Left colon (tissue), 2 donors: ENCODE measurements at places on chromosomes 5 and 9. TPM values are rescaled to one million over a fixed set of nuclear protein-coding genes. Genes with fewer than 3 reads are reported as not detected.

- no peak for DNase-seq
These were observed 73.0 kb upstream of the SNX2 start for GRCh38 chr5:122701640-122702523.

DNA sequence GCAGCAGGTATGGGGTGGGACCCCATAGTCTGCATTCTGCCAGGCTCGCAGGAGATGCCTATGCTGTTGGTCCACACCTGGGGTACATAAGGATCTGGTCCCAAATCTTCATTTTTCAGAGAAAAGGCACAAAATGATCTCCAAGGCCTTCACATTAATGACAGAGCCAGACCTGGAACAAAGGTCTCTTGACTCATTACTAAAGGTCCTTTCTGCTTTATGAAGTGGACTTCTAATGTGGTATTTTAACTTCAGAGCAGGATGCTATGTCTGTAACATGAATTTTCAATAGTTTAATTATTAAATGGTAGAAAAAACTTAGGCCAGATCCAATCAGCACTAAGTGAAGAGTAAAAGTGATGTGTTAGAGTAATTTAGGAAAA is 38.0 kb downstream of the DMGDH start:
- no peak for DNase-seq

- DNase-seq: no peak
These were observed 27.4 kb downstream of the ATPSCKMT start for GRCh38 chr5:10222326-10222725.

GRCh38 chr9:89874351-89875321 is 269.8 kb downstream of the GADD45G start:
- DNase-seq: no peak

DNA sequence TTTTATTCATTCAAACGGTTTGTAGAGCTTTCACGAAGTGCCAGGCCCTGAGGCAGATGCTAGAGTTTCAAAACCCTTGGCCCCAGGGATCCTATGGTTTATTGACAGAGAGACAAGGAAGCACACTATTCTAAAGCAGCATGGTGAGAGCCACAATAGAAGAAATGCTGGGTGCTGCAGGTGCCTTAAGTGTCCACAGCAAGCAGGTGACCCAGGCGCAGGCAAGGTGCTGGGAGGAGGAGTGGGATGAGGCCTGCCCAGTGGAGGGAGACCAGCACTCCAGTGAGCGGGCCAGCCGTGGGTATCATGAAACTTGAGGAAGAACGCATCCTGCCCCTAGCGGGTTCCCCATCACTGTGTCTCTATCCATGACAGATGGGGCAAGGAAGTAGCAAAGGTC is 71.0 kb downstream of the OSMR start:
- DNase-seq: no peak

- DNase-seq: no peak
These were observed 15.5 kb downstream of the IRX2 start for GRCh38 chr5:2735996-2736395.

- DNase-seq: no peak
These were observed 60.2 kb downstream of the NRG2 start for GRCh38 chr5:139982975-139983240.

DNA sequence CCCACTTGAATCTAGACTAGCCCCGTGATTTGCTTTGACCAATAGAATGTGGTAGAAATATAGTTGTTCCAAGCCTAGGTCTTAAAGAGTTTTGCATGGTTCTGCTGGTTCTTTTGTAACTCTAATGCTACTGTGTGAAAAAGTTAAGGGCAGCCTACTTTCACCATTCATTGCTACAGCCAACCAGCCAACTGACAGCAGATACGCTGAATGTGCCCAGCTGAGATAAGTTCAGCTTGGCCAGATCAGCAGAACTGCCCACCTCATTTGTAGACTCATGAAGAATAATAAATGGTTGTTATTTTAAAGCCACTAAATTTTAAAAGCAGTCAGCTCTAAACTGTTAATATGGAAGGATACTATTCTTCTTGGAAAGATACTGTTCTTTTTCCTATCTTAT is 23.9 kb downstream of the NR3C1 start:
- no peak for DNase-seq

GRCh38 chr9:86443992-86444391 is 89.8 kb upstream of the TUT7 start:
- no peak for DNase-seq

GRCh38 chr5:165576678-165577275 is 2071.4 kb downstream of the MAT2B start:
- no peak for DNase-seq

GRCh38 chr9:93003552-93004407 is 54.7 kb upstream of the SUSD3 start:
- peak; percentile 58 for DNase-seq

DNA sequence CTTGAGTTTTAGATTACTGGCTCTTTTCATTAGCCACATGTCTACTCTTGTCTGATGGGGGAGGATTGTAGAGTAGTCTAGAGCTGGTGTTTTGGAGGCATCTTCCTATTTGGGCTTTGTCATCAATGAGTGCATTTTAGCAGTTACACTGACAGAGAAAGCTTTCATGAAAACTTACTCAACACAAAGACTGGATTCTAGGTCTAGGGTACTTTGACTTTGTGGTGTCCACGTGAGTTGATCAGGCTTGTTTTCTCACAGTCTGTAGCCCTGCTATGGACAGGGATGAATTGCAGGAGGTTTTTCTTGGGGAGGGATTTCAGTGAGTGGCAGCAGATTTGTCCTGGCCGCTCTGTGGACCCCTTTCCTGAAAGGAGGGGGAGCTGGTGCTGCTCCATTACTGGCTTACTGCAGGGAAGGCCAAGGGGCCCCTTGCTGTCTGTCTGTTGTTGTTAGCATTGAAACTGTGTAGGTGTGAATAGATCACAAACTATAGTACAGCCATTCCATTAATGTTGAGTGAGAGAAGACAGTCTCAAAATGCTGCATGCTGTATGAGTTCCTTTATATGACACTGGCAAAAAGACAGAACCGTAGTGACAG is 6.6 kb downstream of the TRIO start:
- no peak for DNase-seq

GRCh38 chr5:91378752-91379211 is 4.3 kb downstream of the ARRDC3 start:
- no peak for DNase-seq

DNA sequence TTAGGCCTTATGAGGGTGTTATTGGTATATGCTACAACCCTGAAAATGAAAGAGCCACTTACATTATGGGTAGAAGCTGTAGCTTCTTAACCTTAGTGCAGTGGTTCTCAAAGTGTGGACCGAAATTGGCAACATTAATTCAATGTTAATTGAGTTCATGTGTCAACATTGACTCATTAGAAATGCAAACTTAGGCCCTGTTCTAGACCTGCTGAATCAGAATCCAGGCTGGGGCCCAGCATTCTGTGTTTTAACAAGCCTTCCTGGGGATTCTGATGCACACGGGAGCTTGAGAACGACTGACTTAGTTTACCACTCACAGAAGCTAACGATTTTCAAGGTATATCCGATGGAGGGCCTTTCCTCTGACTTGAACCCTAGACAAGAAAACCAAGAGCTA is 7.3 kb downstream of the VLDLR start:
- no peak for DNase-seq

DNA sequence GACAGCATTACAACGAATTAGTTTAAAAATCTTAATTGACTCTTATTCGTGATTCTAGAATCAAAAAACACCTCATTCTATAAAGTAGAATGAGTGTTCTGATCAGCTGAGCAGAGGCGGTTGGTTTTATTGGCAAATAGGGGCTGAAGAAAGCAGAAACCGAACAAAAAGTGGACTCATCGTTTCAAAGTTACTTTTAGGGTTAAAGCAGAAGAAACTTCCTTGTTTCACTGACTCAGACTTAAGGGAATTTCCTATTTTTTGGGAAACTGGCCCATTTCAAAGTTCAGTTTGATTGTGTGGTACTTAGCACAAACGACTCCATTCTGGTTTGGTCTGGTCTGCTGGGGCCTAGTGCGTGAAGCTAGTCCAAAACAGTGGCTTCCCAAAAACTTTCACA is 862 bp upstream of the NDUFB6 start:
- no peak for DNase-seq

GRCh38 chr5:134989266-134989830 is 21.6 kb downstream of the CATSPER3 start:
- no peak for DNase-seq

DNA sequence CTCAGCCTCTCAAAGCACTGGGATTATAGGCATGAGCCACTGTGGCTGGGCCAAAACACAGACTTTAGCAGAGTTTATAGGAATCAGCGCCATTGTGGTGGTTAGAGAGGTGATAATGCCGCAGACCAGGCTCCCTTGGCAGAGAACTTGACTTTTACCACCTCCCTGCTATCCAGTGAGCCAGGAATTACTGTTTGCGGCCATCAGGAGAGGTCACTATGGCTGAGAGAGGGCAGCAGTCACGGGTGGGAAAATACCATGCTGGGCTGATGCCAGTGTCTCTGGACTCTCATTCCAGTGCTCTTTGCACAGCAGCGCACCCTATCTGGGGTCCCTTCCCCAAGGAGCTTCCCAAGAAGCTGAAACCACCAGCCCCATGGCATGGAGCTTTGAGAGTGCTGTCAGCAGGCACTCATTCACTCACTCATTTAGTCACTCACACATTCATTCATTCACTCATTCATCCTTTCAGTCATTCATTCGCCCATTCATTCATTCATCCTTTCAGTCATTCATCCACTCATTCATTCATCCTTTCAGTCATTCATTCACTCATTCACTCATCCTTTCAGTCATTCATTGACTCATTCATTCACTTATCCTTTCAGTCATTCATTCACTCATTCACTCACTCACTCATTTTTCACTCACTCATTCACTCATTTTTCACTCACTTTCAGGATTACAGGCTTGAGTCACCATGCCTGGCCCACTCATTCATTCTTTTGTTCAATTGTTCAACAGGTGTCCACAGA is 27.3 kb upstream of the RNU6ATAC start:
- DNase-seq: no peak

GRCh38 chr9:130870491-130871381 is 25.9 kb downstream of the QRFP start:
- DNase-seq: no peak

FGD3 gene
- 3.6 TPM for total RNA-seq

PCDHGB6 gene
- 2.2 TPM for total RNA-seq

TERT gene
- 5.1 TPM for total RNA-seq

AKNA gene
- 32.4 TPM for total RNA-seq

SLC45A2 gene
- total RNA-seq: 0.75 TPM

FAM174A gene
- total RNA-seq: 18.7 TPM

ELOVL7 gene
- total RNA-seq: 30.0 TPM

TMEM252 gene
- total RNA-seq: 0.89 TPM

FAM169A gene
- total RNA-seq: 5.9 TPM

ALDOB gene
- 2.7 TPM for total RNA-seq

MEIKIN gene
- not detected for total RNA-seq

ZDHHC12 gene
- total RNA-seq: 82.5 TPM

PCDHB12 gene
- 0.24 TPM for total RNA-seq

COL23A1 gene
- total RNA-seq: 0.09 TPM

KIF27 gene
- 3.3 TPM for total RNA-seq

LCN15 gene
- total RNA-seq: 8.0 TPM

PDLIM4 gene
- 11.9 TPM for total RNA-seq
